ENCODE measurements at places on chromosomes 7 and 10.

GRCh38 chr10:71045204-71045809, 156.9 kb upstream of the PCBD1 start:
- peak; percentile 23 for DNase-seq

GRCh38 chr7:16630654-16631053, 14.9 kb downstream of the ANKMY2 start:
- DNase-seq: no peak

- no peak for DNase-seq
Observed at GRCh38 chr10:53453196-53453595, 680.6 kb upstream of the MBL2 start.

DNA sequence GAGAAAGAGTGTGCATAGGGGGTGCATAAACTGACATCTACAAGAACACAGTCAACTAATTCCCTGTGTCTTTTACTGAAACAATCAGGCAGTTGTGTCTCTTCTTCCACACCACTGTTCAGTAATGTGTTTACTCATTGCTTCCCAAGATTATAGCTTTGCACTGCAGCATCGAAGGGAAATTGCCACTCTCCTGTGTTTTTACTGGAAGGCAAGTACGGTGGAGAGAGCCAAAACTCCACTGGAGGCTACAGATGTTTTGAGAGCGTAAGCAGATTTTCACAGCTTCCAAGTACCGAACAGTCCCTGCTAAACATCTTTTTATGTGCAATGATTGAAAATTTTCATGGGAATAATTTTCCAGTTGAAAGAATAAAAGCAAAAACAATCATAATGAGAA, 510.5 kb upstream of the AKR1E2 start:
- DNase-seq: no peak

DNA sequence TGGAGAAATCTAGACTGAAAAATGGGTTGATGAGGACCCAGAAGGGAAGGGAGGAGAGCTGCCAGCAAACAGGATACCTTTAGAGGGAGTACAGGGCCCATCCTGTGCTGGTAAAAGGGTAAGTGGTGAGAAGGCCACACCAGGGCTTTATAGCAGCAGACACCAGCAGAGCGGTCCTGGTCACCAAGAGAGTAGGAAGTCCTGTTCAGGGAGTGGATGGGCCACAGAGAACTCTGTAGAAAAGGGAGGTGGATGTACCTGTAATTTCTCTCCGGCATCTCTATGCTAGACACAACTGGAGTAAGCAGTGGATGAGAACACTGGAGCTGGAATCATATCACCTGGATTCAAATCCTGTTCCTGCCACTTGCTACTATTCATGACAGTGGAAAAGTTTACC, 867.2 kb downstream of the CCSER2 start:
- no peak for DNase-seq

- DNase-seq: peak; percentile 13
Observed at GRCh38 chr7:16804674-16805439, at the start of gene AGR2. AGR2 (minus strand) TSS chr7:16804999; CDS start chr7:16801796, 3,203 bp downstream.

DNA sequence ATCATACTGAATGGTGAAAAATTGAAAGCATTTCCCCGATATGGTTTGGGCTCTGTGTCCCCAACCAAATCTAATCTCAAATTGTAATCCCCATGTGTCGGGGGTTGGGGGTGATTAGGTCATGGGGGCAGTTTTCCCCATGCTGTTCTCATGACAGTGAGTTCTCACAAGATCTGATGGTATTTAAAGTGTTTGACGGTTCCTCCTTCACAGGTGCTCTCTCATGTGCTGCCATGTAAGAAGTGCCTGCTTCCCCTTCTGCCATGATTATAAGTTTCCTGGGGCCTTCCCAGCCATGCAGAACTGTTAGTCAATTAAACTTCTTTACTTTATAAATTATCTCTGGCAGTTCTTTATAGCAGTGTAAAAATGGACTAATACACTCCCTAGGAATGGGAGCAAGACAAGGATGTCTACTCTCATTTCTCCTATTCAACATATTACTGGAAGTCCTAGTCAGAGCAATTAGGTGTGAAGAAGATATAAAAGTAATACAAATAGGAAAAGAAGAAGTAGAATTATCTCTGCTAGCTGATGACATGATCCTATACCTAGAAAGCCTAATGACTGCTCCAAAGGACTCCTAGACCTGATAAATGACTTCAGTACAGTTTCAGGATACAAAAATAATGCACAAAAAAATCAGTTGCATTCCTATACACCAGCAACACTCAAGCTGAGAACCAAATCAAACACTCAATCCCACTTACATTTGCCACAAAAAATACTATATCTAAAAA, 260.6 kb downstream of the RNLS start:
- DNase-seq: no peak

DNA sequence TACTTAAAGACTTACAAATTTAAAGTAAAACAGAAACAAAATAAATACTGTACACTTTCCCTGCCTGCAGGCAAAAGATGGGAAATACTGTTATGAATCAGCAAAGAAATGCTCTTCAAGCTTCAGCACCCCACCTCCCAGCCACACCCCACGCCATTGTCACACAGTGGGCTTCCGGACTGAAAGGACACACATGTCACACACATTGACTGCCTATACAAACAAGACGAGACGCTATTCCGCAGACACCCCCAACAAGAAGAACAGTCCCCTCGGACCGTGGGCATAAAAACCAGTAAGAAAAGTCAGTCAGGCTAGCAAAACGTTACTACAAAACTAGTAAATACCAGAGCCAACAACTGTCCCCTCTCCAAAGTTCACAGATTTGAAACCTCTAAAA, 22.2 kb upstream of the PARP12 start:
- no peak for DNase-seq

DNA sequence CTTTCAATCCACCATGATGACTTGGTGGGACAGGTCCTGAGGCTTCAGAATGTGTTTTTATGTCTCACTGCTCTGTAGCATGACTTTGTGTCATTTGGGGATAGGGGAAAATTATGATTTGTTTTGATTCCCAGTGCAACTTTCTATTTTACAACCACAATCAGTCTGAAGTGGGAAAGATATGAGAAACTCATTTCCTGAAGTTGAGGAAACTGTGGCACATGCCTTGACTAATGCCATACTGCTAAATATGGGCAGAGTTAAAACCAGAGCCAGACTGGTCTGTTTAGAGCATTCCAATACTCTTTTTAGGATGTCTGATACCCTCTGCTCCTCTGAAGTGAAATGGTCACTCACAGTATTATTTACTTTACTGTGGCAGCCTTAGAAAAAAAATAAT, 307.7 kb downstream of the ADRA2A start:
- DNase-seq: no peak

DNA sequence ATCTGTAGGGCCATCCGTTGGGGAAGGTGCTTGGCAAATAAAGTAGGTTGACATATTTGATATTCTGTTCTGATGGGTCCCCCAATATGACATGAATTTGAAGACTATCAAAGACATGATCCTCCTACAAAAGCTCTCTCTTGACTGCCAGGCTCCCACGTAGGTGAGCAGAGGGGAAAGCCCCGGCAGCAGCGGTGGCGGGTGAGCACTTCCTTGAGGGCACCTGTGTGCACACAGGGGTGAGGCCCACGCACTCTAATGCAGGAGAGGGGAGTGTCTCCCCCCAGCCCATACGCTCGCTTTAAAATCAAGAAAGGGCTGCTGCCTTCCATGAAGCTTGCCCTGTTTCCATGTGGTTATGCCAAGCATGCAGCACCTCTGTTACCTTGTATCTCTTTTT, 100.4 kb downstream of the TAX1BP1 start:
- DNase-seq: no peak

- no peak for DNase-seq
Observed at GRCh38 chr10:5547931-5548660, 23.3 kb downstream of the CALML3 start.

GRCh38 chr10:45591280-45591679, 81.3 kb downstream of the ZFAND4 start:
- DNase-seq: no peak

- no peak for DNase-seq
Observed at GRCh38 chr10:26048756-26049155, 114.7 kb downstream of the MYO3A start.

DNA sequence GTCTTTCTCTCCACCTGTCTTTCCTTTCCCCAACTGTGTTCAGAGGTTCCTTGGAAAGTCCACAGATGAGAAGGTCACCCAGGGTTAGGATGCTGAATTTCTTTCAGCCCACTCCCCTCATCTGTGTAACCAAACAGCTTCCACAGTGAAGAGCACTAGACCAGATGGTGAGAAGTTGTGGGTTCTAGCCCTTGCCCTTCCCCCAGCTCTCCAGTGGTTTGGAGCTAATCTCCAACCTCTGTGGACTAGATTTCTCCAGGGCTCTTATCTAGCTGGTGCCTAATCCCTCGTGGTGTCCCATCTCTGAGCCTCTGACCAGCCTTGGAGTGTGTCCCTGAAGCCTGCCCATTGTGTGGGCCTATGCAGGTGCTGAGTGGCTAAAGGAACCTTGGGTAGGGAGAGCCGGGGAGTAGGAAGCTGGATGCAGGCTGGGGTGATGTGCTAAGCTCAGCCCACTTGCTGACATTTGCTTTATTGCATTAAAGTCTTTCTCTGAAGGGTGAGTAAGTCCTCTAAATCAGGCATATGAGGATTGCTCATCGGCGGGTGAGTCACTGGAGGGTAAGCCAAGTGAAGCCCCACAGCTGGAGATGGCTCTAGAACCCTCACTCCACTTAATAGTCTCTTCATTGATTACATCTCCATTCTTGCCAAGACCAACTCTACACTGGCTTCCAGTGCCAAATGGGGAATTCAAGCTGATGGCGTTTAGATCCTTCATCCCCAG, 14.9 kb downstream of the DUSP5 start:
- no peak for DNase-seq

- DNase-seq: no peak
Observed at GRCh38 chr10:132593900-132594876, 56.6 kb downstream of the INPP5A start.
